ENCODE measurements at places on chromosomes 4 and X.

DNA sequence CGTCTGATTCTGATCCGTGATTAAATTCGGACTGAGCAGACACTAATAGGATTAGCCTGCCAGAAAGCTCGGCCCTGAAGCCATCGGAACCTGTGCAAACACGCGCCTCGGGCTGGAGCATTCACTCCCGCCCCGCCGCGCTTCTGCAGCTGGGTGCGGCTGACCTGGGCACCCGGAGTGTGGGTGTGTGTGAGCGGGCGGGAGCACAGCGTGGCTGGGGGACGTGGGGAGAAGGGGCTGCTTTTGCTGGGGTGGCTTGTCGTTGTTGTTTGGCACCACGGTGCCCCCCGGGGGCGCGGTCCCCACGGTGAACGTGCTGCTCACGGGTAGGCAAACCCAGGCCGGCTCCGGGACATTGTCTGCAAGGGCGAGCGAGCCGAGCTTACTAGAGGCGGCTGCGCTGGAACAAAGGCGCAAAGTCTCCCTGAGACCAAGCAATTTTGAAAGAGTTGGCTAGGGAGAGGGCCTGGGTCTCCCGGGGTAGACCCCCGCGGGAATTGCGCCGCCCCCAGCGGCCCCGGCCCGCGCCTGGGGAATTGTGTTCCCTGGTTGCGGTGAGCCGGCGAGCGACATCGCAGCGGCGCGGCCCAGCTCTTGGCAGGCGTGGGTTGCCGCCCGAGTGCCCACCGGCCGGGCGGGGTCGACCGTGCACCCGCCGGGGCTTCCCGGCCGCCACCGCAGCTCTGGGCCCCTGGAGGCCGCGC, 1.4 kb downstream of the MAMLD1 start:
- H3K4me3 ChIP-seq = peak overlapping the region; percentile 72
- H3K27me3 ChIP-seq = peaks cover 31% of the 10 kb centered on the region
- peak; percentile 26 for DNase-seq
- H3K4me1 ChIP-seq = peaks cover 18% of the 10 kb centered on the region
- no peak overlapping the region for H3K27ac ChIP-seq

DNA sequence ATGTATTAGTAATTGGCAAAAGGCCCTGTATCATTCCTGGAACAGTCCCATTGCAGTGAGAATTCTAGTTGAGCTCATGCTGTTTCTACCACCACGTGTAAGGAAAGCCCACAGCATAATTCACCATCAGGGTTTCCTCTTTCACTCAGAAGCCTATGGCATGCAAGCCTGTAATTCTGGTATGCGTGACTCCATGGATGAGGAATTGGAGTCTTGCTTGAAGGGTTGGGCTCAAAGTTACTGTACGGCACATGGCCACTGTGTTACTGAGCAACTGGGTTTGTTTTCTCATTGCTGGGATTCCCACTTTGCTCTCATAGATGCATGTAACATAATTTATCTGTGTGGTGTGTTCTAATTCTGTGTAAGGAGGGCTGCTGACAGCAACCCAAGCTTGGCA, 132.3 kb upstream of the NR3C2 start:
- no peak for DNase-seq
- no peak overlapping the region for H3K27ac ChIP-seq
- H3K4me3 ChIP-seq = no peak overlapping the region
- H3K4me1 ChIP-seq = no peaks in the 10 kb centered on the region

DNA sequence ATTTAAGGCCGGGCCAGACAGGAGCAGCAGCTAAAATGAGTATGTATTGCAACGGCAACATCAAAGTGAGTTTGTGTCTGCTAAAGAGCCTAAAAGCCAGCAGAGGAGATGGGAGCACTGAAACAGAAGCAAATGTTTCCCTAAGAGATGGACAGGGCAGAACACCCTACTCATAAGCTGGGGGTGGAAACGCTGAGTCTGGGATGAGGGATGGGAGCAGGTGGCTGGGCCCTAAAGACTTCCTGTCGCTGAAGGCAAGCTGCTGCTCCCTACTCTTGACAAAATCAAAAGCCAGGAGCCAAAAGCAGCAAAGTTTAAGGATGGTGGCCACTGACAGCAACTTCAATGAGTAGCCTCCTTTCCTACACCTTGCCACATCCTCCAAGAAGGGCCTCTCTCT, 40.6 kb upstream of the NAP1L5 start:
- DNase-seq = no peak
- no peak overlapping the region for H3K27ac ChIP-seq
- H3K27me3 ChIP-seq = no peaks in the 10 kb centered on the region
- peaks cover 7% of the 10 kb centered on the region for H3K36me3 ChIP-seq

GRCh38 chrX:16022580-16023200, 100.7 kb upstream of the GRPR start:
- H3K4me3 ChIP-seq = no peak overlapping the region
- DNase-seq = no peak
- no peak overlapping the region for H3K27ac ChIP-seq
- H3K36me3 ChIP-seq = no peaks in the 10 kb centered on the region
- H3K27me3 ChIP-seq = peaks cover 12% of the 10 kb centered on the region
- peaks cover 5% of the 10 kb centered on the region for H3K4me1 ChIP-seq

- H3K4me3 ChIP-seq = no peak overlapping the region
- H3K27me3 ChIP-seq = no peaks in the 10 kb centered on the region
- H3K36me3 ChIP-seq = no peaks in the 10 kb centered on the region
- DNase-seq = peak; percentile 7
Observed at GRCh38 chr4:81454499-81454898, 17.2 kb downstream of the RASGEF1B start.

GRCh38 chr4:42310358-42310757, 86.9 kb upstream of the SHISA3 start:
- H3K27me3 ChIP-seq = no peaks in the 10 kb centered on the region
- no peak for DNase-seq
- H3K27ac ChIP-seq = no peak overlapping the region
- no peaks in the 10 kb centered on the region for H3K4me1 ChIP-seq

DNA sequence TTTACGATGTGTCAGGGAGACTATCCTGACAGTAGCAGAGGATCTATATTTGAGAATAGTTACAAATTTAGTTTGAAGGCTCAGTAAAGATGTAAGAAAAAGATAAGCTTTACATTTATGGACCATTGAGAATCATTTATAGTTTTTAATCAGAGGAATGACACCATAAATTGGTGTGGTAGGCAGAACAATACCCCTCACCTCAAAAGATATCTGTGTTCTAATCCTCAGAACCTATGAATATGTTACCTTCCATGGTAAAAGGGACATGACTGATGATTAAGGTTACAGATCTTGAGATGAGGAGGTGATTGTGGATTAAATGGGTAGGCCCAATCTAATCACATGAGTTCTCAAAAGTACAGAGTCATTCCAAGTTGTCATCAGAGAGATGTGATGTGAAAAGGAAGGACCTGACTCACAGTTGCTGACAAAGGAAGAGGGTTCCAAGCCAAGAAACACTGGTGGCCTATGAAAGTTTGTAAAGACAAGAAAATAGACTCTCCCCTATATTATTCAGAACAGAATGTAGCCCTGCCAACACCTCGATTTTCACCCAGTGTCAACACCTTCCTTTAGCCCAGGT, 27.0 kb downstream of the EREG start:
- peaks cover 3% of the 10 kb centered on the region for H3K27me3 ChIP-seq
- no peaks in the 10 kb centered on the region for H3K4me1 ChIP-seq
- no peak overlapping the region for H3K27ac ChIP-seq
- H3K36me3 ChIP-seq = no peaks in the 10 kb centered on the region

DNA sequence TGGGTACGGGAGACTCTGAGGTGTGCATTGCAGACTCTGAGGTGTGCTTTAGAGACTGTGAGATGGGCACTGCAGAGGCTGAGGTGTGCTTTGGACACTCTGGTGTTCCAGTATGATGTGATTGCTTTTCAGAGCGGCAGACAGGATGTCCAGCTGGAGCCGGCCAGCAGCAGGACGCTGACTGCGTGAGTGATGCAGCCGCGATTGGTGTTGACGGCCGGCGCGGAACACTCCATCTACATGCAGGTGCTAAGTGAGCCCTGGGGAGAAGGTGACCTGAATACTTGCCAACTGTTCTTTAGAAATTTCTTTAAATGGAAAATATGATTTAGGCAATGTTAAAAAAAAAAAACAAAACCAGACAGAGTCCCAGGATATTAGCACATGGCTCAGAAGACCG, 103.1 kb upstream of the PPP2R3B start:
- no peaks in the 10 kb centered on the region for H3K36me3 ChIP-seq
- no peak overlapping the region for H3K27ac ChIP-seq
- H3K27me3 ChIP-seq = no peaks in the 10 kb centered on the region
- no peaks in the 10 kb centered on the region for H3K4me1 ChIP-seq

GRCh38 chr4:83417566-83417965, 38.1 kb downstream of the HELQ start:
- no peak overlapping the region for H3K4me3 ChIP-seq
- peaks cover 32% of the 10 kb centered on the region for H3K36me3 ChIP-seq
- H3K27me3 ChIP-seq = no peaks in the 10 kb centered on the region
- no peaks in the 10 kb centered on the region for H3K4me1 ChIP-seq
- H3K27ac ChIP-seq = no peak overlapping the region
- DNase-seq = no peak
